ENCODE measurements at places on chromosomes 6 and 20.

DNA sequence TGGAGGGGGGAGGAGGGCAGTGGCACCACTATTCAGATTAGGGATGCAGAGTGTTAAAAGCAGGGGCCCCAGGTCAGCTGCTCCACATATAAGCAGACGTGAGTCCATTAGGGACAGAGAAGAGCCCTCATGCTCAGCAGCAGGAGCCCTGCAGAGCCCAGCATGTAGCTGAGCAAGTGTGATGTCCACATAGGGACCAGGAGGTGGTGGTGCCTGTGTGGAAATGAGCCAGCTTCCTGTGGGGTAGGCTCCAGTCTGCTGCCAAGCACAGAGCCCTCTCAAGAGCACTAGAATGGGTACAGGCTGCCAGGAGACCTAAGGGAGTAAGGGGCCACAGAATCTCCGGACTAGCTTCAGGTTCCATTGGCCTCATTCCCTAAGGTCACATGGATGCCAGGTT is 57.9 kb upstream of the MLN start:
- DNase-seq: no peak

- no peak for DNase-seq
Observed at GRCh38 chr6:107870381-107870780, 46.3 kb upstream of the SCML4 start.

- no peak for DNase-seq
Observed at GRCh38 chr6:44732243-44732642, 344.7 kb downstream of the CDC5L start.

- DNase-seq: peak; percentile 26
Observed at GRCh38 chr6:50791900-50792508, 26.7 kb upstream of the TFAP2B start.

DNA sequence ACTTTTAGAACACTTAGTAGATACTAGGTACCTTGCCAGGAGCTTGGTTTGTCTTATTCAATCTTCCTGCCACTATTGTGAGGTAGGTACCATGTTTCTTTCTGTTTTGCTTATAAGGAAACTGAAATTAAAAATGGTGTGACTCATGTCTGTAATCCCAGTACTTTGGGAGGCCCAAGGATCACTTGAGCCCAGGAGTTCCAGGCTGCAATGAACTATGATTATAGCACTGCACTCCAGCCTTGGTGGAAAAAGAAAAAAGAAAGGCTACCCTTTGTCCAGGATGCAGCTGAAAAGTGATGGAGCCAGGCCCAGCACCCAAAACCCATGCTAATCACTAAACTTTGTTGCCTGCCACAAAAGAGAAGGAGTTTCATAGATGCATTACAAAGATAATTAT is 34.1 kb upstream of the LAMA4 start:
- no peak for DNase-seq

DNA sequence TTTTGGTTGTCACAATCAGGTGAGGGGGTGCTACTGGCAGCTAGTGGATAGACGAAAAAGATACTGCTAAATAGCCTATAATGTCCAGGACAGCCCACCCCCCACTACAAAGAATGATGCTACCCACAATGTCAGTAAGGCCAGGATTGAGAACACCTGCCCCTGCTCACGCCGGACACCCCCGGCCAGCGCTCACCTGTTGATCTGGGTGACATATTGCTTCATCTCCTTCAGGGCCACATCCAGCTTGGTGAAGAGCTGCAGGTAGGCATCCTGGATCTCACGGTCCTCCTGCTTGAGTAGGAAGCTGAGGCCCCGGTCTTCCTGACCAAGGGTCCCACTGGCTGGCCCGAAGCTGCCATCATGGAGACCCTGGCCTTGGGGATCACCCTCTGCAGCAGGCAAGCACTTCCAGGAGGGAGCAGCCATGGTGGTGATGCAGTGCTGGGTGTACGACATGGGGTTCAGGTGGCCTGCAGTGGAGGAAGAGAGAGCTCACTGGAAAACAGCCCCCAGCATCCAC is 178.6 kb downstream of the PREX1 start:
- DNase-seq: no peak

GRCh38 chr20:54419531-54419930 is 55.9 kb upstream of the DOK5 start:
- DNase-seq: no peak

DNA sequence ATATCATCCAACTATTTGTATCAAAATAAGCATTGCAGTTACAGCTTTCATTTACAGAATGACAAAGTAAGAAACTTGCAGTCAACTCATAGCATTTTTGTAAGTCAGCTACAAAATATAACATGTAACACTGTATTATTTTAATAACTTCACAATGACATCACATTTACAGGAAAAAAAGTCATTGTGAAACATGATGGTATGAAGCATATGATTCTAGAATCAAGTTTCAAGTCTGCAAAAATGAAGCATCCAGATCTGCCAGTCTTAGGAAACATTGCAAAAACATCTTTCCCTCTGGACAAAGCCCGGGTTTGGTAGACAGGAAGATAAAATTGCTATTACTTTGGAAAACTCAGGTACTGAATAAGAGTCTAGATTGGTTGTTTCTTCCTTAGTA is 263.9 kb upstream of the NT5E start:
- no peak for DNase-seq

DNA sequence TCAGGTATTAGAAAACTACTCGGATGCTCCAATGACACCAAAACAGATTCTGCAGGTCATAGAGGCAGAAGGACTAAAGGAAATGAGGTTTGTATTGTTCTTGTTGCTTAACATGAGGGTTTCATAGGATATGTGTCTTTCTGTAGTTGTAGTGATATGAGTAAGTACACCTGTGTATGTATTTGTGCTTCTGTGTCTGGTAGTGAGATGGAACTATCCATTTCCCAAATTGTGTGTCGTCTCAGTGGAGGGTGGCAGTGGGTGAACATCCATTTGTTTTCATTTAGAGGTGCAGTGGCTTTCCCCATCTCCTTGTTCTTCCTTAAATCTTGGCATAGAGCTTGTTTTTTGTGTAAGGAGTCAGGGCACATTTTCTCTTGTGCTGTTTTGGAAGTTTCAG is 8.2 kb downstream of the ASXL1 start:
- DNase-seq: no peak
